ENCODE measurements at places on chromosomes 11 and 22.

GRCh38 chr22:19630614-19631013 lies 83.7 kb upstream of the SEPTIN5 start:
- DNase-seq: no peak

DNA sequence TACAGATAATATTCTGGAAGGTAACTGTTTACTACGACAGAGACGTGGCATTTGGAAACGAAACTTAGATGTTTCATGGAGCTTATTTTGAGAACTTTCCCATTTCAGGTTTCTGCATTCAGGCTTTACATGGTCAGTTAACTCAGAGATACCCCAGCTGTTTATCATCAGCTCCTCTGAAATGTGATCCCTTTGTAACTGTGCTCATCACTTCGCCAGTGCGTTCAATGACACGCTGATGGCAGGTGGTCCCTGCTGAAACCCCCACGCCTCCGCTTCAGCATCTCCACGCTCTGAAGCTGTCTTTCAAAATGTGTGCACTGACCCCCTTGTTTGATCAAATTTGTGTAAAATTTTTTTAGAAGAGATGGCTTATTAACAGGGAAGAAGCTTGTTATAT lies 30.5 kb downstream of the ALG12 start:
- DNase-seq: no peak

DNA sequence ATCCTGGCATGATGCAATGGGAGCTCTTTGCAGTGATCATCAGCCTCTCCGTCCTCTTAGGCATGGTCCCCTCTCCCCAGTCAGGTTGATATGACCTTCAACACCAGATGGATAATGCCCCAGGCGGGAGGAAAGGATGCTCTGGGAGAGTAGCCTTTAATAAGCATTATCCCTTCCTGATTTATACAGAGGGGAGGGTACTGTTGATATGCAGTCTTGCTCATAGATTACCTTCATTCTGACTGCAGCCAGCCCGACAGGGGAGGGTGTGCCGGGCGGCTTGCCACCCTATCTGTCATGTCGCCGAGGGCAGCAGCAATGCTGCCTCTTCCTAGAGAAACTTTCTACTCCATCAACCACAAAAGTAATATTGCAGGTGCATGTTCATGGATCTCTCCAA lies 497.4 kb downstream of the OPCML start:
- DNase-seq: no peak

- DNase-seq: no peak
Observed at GRCh38 chr11:126782810-126783209, 217.8 kb downstream of the KIRREL3 start.

- DNase-seq: no peak
Observed at GRCh38 chr11:90252053-90252452, 29.2 kb upstream of the CHORDC1 start.

DNA sequence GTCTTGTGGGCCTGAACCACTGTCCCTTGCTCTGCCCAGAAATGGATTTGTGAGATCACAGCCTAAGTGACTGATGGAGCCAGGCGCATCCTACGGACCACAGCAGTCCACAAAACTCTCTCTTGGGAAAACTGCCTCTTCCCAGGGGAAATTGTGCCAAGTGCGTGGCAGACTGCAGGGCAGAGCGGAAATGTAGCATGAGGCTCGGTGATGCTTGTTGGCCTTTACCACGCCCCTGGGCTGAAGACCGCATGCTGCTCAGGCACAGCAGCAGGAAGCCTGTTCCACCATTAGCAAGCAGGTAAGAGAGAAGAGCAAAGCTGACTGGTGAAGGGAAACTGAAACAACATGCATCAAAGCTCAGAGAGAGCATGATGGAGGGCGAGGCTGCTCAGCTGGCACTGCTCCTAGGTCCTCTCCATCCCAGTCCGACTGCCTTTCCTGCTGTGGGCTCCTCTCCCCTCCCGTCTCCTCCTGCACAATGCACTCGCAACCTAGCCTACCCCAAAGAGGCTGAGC lies 26.5 kb upstream of the SCARF2 start:
- no peak for DNase-seq

DNA sequence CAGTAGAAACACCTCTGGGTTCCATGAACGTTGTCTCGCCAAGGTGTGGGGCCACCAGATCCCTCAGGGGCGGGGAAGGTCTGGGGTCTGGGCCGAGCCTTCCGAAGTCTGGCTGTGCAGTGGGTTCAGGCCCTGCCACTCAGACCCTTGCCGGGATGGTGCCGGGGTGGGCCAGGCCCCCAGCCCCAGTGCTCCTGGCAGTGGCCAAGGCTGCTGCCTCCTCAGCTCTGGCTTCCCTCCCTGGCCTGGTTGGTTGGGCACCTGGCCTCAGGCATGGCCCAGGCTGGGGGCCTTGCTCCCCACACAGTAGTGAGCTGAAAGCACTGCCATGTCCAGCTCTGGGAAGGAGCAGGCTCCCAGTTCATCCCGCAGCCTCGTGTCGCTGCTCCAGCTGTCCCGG lies 48.2 kb upstream of the PPARA start:
- no peak for DNase-seq

DNA sequence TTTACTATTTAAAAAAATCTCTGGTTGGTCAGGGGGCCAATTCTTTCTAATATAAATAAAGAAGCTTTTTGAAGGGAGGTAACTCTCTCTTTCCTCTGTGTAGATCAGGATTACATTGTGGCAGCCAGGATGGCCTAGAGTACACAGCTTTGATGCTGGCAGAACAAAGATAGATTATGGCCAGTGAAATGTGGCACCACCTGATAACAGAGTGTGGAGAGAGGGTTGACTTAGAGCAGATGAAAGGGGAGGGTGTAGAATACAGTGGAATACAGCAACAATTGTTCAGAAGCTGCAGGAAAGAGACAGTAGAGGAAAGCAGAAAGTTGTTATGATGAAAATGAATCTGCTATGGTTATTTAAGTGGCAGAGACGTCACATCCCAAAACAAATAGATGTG lies 99.0 kb downstream of the FAR1 start:
- DNase-seq: no peak

DNA sequence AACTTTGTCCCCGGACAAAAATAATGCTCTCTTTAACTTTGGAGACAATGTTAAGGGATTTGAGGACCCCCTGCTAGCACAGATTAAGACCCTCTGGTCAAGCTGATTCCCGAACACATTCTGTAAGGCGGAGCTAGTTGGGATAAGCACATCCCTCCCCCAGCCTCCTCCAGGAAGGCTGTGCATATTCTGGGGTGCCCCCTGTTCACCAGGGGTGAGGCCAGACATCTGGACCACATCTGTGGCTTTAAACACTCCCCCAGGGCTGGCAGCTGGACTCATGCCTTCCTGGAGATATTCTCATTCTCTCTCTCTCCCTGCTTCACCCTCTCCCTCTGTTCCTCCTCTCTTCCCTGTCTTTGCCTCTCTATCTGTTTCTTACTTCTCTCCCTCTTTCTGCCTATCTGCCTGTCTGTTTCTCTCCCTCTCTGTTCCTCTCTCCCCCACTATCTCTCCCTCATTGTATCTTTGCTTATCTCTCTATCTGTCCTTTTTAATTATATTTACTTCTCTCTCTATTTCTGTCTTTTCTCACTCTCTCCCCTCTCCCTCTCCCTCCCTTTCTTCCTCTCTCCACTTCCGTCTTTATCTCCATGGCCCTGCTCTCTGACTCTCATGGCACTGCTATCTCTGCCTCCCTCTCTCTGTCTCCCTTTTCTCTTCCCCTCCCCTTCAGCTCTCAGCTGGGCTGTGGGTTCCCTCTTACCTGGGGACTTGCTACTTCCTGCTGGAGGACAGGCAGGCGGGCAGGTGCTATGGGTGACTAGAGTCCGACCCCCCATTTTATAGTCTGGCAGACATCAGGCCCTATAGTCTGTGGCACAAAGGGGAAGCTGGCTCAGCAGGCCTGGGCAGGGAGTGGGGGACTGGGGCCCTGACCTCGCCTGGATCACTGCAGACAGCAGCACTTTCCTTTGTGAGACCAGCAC lies at the start of gene CRYBB1:
TSS of gene CRYBB1 (minus strand) at position 757 of the 929 bp plus-strand sequence. CDS start 1,708 bp downstream, outside the sequence.
- DNase-seq: no peak
